ENCODE measurements at places on chromosomes 4 and X.

DNA sequence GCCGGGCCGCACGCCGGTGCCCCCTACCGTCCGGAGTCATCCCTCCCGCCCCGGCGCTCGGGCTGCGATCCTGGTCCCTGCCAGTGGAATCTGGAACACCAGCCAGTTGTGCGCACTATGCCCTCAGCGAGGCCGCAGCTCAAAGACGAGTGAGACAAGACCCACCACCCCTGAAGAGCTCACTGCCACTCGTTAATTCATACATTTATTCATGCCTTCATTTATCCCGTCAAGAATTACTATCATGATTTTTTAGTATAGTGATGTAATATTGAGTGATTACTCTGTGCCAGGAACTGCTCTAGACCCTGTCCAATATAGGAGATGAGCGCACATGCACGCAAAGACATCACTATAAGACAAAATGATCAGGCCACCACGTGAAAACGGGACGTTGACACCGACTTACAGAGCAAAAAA lies 247 bp upstream of the PPA2 start:
- DNase-seq: peak; percentile 88

GRCh38 chrX:2717312-2717711 lies 26.2 kb downstream of the CD99 start:
- DNase-seq: no peak

GRCh38 chrX:30060718-30061117 lies 154.6 kb upstream of the MAGEB2 start:
- no peak for DNase-seq

- DNase-seq: no peak
Measured at GRCh38 chr4:68871809-68872642, 56.2 kb downstream of the UGT2B10 start.

DNA sequence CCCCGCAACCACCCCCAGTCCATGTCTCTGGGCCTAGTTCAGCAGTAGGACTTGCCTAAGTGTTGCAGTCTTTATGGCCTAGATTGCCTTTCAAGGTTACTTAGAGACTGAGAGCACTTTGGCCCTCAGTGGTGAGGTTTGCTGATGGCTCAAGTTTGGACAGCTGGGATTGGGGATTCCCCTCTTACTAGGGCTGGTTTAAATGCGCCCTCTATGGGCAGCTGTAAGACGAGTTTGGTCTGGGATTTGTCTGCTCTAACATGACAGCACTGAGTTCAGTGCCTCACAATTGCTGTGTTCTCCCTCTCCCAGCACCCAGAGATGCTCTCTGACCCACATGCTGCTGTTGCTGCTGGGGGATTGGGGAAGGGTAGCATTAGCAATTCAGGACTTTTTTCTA lies 23.1 kb downstream of the DACH2 start:
- DNase-seq: peak; percentile 45

DNA sequence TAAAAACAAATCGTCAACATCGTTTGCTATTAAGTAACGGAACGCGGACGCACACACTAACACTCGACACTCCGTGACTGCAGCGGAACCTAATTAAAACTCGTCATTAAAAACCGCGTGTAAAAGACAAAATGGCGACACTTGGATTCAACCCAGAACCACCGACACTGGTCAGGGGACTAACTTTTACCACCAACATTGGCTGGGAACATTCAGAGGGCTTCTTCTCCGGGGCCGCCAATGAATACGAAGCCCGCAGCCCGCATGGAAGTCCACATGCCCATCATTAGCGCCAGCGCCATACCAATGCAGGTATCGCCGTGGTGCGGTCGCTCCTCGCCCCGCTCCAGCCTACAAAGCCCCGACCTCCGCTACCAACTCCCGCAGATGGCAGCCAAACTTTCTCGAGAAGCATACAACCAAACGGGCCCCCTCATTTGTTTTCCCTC lies 498 bp downstream of the RBMX start:
- no peak for DNase-seq

GRCh38 chrX:38627683-38628082 lies 66.3 kb downstream of the TSPAN7 start:
- DNase-seq: peak; percentile 63

- no peak for DNase-seq
Measured at GRCh38 chr4:61293707-61294400, 93.7 kb downstream of the ADGRL3 start.

GRCh38 chr4:38223782-38224236 lies 263.6 kb downstream of the PTTG2 start:
- DNase-seq: no peak

DNA sequence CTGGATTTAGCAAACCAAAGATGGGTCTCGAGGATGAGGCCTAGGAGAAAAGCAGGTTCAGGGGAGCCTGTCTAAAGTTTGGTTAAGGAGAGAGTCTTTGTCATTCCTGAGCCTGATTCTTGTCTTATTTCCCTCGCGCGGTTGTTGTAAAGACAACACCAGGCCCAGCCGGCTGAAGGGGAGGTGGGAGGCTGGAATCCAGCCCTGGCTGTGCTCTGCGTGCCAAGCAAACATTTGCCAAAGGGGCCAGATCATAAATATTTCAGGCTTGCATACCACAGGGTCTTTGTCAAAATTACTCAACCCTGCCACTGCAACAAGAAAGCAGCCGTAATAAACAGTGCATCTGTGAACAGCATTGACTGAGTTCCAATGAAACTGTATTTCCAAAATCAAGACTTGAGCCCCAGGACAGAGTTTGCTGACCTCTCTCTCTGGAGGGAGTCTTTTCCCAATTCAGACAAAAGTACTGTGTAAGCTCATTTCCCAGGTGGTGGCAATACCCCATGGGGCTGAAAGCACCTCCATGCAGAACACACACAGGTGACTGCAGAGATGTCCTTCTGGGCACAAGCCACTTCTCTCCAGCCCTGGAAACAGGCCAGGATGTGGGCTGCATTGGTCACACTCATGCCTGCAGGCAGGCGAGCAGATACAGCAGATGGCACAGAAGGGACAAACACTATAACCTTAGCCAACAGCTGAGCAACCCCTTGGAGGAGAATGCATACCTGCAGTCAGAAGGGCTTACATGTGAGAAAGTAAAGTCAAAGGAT lies 320.3 kb downstream of the STK32B start:
- no peak for DNase-seq

GRCh38 chrX:118025226-118025625 lies 91.4 kb downstream of the KLHL13 start:
- DNase-seq: no peak

GRCh38 chrX:65668377-65669310 lies 1.2 kb downstream of the MSN start:
- peak; percentile 56 for DNase-seq

DNA sequence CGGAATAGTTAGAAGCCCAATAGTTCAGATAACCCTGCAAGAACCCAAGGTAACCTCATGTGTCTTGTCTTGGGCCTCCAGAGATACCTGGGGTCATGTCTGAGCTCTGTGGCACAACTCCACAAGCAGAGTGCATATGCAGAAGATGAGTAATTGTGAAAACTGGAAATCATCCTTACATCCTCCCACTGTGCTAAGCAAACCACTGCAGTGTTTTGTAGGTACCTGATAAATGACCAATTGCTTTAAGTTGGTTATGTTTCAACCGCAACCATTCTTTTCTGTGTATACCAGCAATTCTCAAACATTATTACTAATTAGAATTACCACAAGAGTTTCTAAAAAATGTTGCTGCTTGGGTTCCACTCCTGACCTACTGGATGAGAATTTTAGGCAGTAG lies 73.2 kb downstream of the CBLL2 start:
- no peak for DNase-seq

DNA sequence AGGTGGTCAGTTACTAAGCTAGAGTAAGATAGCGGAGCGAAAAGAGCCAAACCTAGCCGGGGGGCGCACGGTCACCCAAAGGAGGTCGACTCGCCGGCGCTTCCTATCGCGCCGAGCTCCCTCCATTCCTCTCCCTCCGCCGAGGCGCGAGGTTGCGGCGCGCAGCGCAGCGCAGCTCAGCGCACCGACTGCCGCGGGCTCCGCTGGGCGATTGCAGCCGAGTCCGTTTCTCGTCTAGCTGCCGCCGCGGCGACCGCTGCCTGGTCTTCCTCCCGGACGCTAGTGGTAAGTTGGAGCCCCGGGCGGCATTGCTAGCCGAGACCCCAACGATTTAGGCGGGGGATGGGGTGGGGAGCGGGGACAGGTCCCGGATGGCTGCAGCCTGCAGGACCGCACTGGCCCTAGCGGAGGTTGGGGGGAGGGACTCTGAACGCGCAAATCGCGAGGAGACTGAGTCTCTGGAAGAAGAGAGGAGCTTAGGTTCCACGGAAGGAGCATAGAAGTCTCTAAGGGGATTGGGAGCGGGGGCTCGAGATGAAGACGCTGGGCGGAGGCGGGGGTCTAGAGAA lies 573 bp downstream of the HTR2C start:
- peak; percentile 90 for DNase-seq

DNA sequence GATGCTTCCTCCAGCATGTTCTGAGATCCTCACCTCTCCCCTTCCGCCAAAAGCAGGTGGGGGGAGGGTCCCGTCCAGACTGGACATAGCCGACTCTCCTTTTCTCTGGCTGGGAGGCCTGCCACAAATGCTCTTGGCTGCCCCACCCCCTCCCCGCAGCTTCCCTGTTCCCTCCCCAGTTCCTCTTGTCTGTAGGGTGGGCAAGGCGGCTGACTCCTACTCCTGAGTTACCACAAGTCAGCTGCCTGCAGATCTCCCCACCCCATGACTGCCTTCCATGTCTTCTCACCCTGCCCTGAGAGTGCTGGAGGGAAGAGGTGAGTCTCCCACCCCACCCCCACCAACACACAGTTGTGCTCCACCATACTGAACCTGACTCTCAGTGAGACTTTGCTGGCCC lies 2.9 kb downstream of the ATP6AP1 start:
- DNase-seq: no peak

DNA sequence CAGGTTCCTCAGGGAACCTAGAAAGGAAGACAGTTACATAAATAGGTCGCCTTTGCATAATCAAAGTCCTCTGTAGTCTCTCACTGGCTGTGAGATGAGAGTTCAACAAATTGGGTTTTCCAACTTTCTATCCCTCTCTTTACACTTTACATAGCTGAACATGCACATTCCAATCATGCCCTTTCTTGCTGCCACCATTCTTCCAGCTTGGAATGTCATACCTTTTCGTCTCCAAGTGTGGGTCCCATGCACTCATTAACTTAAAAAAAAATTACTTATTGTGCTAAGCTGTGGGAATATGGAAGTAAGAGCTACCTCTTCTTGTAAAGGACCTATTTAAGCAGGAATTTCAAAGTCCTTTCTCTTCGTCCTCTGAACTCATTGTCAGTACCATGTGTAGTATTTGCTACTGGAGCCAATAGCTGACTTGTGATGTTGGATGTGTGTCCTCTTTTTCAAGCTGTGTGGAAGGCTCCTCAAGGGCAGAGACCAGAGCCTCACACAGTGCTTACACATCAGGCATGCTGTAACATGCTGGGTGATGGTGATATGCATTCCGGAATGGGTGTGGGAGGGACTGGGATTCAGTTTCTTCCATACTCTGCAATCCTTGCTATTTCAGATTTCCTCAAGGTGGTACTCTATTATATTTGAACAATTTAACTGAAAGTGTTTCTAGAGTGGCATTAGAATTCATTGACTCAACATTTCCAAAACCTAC lies 7.1 kb downstream of the ENOPH1 start:
- no peak for DNase-seq

DNA sequence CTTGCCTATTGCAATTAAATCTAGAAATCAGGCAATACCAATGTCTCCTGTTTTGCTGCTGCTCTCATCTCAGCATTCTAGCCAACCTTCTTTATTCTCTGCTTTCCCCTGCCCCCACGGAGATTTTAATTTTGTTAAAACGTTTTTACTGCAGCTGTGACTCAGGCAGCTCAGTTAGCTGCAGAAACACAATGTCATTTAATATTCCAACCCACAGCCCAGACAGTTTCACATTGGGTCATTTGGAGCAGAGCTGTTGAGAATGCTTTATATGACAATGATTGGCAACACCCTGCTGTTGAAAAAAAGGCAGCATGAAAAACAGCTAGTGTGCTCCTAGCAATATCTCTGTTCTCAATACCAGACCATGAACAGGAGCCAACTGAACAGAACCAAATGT lies 12.6 kb upstream of the SLC10A4 start:
- DNase-seq: no peak

Data from H9 (cell line).